ENCODE measurements at places on chromosomes 11 and 22. TPM values are rescaled to one million over a fixed set of nuclear protein-coding genes. Genes with fewer than 3 reads are reported as not detected.

DNA sequence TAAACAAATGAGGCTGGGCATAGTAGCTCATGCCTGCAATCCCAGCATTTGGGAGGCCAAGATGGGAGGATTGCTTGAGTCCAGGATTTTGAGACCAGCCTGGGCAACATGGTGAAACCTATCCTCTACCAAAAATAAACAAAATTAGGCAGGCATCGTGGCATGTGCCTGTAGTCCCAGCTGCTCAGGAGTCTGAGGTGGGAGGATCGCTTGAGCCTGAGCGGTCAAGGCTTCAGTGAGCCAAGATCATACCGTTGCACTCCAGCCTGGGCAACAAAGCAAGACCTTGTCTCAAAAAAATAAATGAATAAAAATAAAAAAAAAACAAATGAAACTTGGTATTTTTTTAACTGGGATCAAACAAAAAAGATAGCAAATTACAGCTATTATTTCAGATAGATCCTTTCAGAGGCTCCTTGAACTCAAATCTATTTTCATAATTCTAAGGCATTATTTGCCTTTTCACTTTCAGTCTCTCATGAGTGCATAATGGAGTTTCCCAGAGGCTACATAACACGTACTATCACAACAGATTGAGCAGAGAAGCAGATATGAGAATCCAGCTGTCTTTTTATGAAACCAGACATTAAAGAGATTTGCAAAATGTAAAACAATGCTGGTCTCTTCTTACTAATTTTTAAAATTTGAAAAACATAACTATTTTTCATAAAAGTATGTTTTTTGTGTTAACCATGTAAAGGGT lies 23.1 kb downstream of the DDIAS start:
- no peak for DNase-seq

GRCh38 chr22:35138521-35138920 lies 72.6 kb downstream of the ISX start:
- no peak for DNase-seq

GRCh38 chr11:57161351-57161750 lies 20.4 kb upstream of the LRRC55 start:
- DNase-seq, result no peak

DNA sequence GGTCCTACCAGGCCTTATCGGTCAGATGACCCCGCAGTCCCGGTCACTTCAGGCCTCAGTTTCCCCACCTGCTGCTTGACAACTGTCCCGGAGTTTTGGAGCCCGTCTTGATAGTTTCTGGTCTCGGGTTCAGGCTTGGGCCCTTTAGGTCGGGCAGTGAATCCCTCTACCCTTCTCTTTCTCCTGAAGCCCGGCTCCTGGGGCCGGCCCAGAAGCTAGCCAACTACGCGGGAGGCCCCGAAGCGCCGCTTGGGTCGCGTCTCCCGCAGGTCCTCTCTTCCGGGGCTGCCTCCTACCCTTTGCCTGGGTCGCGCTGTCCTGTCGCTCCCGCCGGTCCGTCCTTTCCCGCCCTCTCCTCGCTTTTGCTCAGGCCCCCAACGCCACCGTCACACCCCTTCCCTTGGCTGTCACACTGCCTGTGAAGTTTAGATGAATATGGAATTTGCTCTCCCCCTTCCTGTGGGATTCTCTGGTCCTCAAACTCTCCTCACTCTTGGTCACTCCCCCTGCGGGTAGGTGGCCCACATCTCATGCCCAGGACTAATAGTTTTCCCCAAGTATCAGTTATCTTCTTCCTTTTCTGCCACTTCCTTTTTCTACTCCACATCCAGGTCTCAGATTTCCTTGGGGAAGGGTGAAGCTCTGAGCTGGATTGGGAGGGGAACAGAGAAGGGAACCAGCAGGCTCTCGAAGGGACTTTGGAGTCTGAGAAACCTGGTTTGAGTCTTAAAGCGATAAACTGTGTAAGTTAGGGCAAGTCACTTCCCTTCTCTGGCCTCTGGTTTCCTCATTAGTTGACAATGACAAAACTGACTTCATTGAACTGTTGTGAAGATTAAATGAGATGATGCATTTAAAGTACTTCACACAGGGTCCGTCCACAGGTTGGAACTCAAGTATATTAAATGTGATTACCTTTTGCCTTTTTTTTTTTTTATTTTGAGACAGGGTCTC lies 790 bp downstream of the RAB1B start:
- no peak for DNase-seq

GRCh38 chr11:76246271-76246933 lies 40.1 kb upstream of the WNT11 start:
- no peak for DNase-seq

The OR10D3 gene
- not detected for total RNA-seq
